CD4-positive, alpha-beta T cell (primary cell): ENCODE measurements at places on chromosomes 5 and 9. TPM values are rescaled to one million over a fixed set of nuclear protein-coding genes. Genes with fewer than 3 reads are reported as not detected.

SMIM3 gene
- total RNA-seq, result 2.9 TPM

IL33 gene
- not detected for total RNA-seq

DNA sequence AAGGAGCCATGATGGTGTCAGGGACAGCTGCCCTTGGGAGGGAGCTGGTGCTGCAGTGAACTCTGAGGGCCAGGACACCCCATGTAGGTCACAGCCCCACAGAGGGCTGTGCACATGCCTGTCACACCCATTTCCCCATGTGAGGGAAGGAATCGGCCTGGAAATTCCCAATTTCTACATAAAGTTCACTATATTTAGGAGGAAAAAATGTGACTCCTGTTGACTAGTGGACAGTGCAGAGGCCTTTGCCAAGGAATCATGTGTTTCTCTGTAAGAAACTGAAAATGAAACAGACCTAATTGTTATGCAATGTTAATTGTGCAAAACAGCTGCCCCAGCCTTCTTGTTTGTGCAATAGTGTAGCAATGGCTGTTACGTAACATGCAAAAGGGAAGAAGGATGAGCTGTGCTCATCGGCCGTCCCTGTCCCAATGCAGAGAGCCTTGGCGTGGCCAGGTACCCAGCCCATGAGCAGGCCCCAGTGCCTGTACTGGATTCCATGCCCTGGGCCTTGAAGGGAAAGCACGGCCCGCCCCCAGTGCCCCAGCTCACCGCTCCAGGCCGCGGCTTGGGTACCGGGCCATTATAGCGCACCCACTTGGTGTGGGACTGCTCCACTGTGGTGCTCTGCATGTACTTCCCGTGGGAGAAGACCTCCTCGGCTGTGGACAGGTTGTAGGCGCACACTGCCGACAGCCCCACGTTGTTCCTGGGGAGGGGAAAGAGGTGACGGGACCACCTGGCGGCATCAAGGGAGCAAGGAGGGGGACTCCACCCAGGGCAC lies 70.0 kb downstream of the SECISBP2 start:
- H3K4me1 ChIP-seq, result peaks cover 5% of the 10 kb centered on the region
- H3K36me3 ChIP-seq, result peaks cover 98% of the 10 kb centered on the region
- H3K4me3 ChIP-seq, result no peak overlapping the region
- H3K27me3 ChIP-seq, result no peaks in the 10 kb centered on the region

DNA sequence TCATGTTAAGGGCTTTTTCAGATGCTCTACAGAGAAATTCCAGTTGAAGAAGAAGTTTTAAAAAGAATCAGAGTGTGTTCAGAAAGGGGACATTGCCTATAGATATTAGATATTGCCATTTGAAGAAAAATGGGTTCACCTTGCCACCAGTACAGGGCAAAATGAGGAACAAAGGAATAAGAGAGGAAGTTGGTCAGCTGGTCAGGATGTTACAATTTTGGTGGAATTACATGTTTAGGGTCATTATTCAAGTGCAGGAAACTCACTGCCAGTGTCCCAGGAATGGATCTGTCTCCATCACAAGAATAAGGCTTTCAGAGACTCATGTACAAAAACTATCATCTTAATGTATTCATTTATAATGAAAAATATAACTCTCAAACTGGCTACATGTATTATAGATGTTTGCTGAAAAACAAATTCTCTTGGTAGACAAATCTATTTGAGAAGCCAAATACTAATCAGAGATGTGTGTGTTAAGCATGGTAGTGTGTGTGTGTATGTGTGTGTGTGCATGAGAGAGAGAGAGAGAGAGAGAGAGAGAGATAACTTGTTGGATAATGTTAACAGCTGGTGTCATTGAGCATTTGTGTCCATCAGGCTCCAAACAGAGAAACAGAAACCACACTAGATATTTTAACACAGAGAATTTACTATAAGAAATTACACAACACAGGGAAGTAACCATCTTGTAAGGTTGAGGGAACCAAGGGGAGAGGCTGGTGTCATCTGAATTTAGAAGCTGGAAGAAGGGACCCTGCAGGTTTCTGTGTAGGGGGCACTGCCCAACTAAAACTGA lies 5.0 kb upstream of the C1QTNF3 start:
- no peak overlapping the region for H3K4me3 ChIP-seq
- no peak overlapping the region for H3K27ac ChIP-seq
